ENCODE measurements at places on chromosomes 4 and X.
A peak's percentile ranks its signal among the peaks of the same experiment; 100 is the strongest.

GRCh38 chrX:46587753-46588171 is 14.2 kb downstream of the CHST7 start:
- no peak for DNase-seq

DNA sequence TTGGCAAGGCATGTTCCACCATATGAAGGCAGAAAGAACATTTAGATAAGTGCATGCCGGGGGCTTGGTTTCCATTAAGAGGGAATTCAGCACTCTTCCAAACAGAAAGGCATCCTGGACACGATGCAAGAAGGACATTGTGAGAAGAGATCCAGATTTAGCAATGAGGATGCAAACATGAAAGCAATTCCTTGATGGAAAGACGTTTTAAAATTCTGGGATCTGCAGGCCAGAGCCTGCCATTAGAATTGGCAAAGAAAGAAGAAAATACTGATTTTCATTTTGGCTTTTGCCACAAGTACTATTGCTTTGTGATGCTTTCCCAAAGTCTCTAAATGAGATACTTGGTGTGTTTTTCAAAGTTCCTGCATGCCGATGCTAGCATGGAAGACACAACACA is 367.6 kb downstream of the PPP3CA start:
- no peak for DNase-seq

GRCh38 chr4:94578195-94578594 is 126.5 kb downstream of the PDLIM5 start:
- DNase-seq: no peak

- no peak for DNase-seq
Observed at GRCh38 chr4:163776957-163777356, 282.5 kb downstream of the TMA16 start.

DNA sequence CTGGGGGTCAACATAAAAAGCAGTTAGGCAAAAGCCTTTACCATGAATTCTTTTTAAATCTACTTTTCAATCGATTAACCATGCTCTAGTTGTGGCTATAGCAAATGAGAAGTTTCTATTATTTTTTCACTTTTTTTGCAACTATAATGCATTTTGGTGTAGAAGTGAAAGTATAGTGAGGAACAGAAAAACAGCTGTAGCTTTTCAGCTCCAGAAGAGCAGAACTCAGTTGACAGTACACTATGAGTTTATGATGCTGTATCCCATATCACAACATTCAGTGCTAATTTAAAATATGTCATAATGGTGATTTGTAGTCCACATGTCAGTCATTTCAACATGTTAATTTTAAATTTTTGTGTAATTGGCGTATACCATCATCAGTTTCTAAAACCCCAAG is 8.7 kb upstream of the MUC7 start:
- DNase-seq: no peak

- DNase-seq: no peak
Observed at GRCh38 chrX:53685711-53686110, 808 bp downstream of the HUWE1 start.

DNA sequence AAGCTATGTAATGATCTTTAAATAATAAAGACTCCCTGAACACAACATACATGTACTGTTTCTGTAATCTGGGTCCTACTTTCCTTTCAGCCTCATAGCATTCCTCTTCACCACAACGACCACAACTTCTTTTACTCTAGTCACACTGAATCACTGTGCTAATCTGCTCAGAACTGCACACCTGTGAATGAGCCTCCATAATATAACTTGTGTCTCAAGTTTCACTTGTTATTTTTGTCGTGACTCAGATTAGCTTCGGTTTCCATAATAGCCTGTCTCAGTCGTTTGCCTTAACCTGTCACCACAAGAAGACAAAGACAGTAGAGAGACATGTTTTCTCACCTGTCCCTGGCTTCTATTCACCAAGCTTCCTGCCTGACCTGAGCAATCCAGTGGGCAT is 61.8 kb downstream of the MAGED1 start:
- no peak for DNase-seq

DNA sequence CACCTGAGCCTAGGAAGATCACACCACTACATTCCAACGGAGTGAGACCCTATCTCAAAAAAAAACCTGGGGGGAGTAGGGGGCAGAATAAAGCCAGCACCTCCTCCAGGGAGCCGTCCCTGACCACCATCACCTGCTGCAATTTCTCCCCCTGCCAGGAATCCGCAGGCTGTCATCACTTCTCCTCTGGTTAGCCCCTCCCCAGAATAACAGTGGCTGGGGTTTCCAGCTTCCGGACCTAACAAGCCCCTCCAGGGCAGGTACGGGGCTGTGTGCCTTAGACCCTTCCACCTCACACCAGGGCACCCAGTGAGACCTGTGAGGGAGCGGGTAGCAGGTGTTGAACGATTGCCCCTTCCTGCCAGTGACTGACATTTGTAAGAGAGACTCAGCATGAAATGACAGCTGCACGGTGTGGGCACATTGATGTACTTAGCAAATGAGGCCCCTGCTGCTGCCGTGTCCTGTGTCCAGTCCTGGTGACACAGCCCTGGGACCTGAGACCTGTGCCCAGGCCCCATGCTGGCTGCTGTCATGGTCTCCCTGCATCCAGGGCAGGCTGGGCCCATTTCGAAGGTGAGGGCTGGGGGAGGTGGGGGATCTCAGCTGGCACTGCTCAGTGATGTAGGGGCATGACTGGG is 6.7 kb upstream of the WFS1 start:
- DNase-seq: no peak

DNA sequence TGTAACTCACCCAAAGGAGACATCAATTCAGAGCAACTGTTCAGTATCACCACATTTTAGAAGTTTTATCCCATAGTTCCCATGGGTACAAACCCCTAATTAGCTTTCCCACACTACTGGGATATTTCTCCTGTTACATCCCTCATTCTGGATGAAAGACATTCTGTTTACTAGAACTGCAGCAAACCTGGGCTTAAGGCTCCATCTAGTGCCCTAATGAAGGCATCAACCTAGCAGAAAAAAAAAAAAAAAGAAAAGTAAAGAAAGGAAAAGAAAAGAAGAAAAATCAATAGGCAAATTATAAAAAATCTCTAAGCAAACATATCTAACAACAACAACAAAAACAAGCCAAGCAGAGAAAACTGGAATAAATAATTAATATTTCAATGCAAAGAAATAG is 133.7 kb upstream of the CPXCR1 start:
- no peak for DNase-seq

DNA sequence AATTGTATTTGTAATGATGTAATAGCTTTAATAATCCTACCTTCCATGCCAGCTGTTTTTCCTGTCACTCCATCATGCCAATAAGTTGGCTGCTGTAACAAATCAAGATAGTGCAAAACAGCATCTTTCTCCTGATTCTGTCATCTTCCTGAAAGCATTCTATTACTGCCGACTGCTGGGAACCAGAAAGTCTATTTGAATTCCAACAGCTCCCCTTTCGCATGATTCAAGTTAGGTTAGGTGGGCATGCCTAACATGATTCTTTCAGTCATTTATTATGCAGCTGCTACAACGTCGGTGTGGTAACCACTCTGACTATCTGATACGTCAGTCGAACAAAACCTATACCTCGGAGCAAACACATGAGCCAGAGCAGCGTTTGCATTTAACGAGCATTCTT is 127.9 kb upstream of the DMD start:
- DNase-seq: no peak

GRCh38 chrX:48022100-48022499 is 15.3 kb downstream of the SPACA5 start:
- DNase-seq: no peak

- DNase-seq: no peak
Observed at GRCh38 chrX:119942831-119943184, 743 bp downstream of the NKAP start.

- peak; percentile 43 for DNase-seq
Observed at GRCh38 chr4:54063737-54064316, 578 bp downstream of the CHIC2 start.

- DNase-seq: no peak
Observed at GRCh38 chr4:83358410-83358809, 23.8 kb upstream of the HPSE start.

- DNase-seq: no peak
Observed at GRCh38 chr4:80576796-80577195, 241.3 kb downstream of the CFAP299 start.

DNA sequence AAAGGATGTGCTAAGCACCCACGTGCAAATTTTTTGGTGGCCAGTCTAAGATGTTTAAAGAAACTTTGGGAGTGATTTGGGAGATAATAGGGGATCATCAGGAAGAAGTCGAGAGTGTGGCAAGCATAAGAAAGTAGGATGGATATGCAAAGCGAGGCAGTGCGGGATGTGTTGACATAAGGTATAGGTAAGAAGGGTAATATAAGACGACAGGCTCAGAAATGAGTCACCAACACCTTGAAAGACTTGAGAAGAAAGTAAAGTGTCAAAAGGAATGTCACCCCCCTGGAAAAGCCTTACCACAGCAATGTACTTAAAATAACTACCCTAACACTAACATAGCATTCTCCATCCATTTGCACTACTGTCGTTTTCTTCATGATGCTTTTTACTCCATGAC is 69.8 kb upstream of the BMP2K start:
- DNase-seq: no peak

DNA sequence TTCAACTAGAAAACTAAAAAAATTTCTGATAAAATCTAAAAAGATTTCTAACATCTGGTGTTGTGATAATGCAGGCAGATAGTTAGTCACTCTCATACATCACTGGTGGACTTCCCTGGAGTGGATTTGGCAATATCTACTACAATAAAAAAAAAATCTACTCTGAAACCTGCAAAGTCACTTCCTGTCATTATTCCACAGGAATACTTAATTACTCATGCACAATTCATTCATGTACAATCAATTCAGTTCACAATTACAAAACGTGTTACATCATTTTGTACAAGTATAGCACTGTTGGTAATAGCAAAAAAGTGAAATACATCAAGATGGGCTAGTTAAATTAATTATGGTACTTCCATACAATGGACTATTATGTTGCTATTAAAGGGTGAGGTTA is 16.5 kb upstream of the RHOH start:
- DNase-seq: no peak

DNA sequence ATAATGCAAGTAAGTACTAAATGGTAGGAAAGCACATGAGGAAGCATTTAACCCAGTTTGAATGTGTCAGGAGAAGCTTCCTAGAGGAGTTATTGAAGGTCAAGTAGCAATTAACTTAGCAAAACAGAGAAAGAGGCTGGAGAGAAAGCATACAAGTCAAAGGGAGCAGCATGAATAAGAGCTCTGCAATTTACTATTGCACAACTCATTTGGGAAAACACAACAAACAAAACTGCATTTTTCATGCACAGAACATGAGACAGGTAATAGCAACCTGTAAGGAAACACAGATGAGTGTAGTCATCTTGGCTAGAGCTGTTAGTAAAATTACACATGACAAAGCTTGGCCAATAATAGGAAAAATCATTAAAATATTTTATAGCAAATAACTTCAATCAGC is 538.1 kb downstream of the PPP4R3C start:
- no peak for DNase-seq

DNA sequence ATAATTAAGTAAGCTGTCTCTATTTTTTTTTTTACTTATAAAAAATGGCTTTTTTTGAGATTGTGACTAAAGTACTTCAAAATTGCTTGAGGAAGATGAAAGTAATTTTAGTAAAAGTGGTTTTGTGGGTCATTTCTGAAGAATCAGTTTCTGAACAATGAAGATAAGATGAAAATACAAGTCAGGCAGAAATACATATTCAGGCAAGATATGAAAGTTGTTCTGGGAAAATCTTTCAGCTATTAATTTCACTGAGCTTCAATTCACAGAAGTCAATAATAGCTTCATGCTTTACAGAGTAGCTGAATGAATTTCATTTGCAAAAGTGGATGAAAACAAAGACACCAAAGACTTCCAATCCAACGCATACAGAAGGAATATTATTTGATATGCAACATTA is 305.2 kb upstream of the ARSJ start:
- DNase-seq: no peak

- DNase-seq: no peak
Observed at GRCh38 chr4:113809311-113809710, 47.8 kb upstream of the CAMK2D start.

DNA sequence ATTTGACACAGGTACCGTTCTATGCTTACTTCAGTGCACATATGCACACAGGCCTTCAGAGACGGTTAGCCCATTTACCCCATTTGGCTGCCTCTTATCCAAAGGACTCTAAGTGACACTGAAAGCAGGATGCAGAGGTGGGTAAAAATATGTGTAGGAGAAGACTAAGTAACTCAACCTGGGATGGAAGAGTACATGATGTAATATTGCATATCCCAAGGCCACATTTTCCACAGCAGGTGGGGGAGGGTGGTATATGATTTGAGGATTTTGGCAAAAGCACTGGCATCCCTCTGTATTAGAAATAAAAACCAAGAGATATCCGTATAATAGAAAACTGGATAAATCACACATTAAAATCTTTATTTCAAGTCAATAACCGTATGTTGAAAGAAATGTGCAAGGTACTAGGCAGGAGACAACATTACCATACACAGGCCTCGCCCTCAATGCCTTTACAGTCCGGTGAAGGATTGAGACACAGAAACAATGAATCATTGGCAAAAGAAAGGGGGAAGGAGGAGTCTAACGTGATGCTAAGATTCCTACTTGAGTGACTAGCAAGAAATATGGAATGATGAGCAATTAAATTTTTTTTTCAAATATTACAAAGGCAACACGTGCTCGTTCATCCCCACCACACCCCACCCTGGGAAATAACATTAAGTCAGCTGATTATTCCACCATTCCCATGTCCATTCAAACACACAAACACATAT is 161.0 kb upstream of the RASGEF1B start:
- no peak for DNase-seq

DNA sequence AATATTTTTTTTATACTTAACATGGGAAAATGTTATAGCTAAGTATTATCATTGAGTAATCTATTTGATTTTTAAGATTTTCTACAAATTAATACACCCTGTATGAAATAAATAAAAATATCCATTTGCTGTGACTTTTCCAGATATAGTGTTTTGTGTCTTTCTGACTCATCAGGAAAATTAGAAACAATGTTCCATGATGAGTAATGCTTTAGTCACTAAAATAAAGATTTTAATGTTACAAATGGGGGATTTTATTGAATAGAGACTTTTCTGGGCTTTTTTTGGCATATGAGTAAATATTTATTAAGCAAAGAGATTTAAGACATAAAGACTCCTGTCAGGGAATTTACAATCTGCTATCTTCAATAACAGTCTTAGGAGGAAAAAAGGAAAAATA is 279.2 kb upstream of the NOCT start:
- no peak for DNase-seq

DNA sequence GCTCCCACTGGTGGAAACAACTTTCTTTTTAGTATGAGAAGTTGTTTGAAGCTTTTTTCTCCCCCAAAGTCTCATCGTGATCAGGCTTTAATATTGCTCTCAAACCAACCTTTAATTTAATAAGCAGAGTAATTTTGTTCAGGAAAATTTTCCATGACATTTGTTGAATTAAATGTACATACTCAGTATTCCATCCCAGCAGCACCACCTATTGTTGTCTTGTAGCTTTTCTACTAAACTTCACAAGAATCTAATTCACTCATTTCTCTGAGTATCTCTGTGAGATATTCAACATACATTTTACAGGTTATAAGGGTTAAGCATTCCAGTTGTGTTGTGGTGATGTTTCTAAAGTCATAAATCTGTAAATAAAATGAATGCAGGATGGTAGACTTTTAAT is 218.3 kb upstream of the HAND2 start:
- no peak for DNase-seq
